ENCODE measurements at places on chromosomes 7 and 10. TPM values are rescaled to one million over a fixed set of nuclear protein-coding genes. Genes with fewer than 3 reads are reported as not detected.

VIPR2 gene
- total RNA-seq = 6.9 TPM

XPNPEP1 gene
- total RNA-seq = 44.2 TPM

DNA sequence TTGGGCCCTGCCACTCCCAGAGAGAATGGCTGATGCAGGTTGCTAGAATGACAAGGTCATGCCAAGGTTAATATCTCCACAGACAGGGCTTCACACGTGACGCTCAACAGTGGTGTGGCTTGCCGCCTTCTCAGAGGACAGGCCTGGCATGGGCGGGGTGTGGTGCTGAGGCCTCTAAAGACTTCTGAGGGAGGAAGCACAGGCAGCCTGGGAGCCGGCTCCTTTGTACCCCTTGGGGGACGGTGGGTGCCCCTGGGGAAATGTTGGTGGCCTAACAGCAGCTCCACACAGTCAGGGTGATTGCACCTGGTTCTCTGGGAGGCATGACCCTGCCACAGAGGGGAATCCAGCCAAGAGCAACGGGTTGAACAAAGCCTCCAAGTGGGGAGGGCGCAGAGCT is 115.1 kb downstream of the PKD1L1 start:
- DNase-seq = no peak

THNSL1 gene
- 4.1 TPM for total RNA-seq

DNA sequence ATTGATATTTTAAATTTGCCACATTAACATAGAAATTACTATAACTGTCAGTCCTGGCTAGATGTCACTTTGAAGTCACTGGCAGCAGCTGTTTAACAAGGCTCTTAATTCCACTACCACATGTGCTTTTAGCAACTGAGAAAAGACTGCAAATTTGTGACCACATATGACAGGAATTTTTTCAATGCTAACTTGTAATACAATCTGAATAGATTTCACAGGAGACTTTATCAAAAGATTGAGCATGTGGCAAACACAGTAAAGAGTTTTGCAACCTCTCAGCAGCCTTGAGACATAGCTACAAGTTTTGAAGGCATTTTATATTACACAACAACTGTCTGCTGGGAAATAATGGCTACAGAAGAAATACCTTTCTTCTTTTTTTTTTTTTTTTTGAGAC is 73.0 kb downstream of the MICU1 start:
- DNase-seq = no peak

PTPN20 gene
- 1.2 TPM for total RNA-seq

CALCR gene
- 0.05 TPM for total RNA-seq

GRCh38 chr7:159128767-159129166 is 15.9 kb downstream of the VIPR2 start:
- no peak for DNase-seq

CRYGN gene
- 1.2 TPM for total RNA-seq

SPDYE2B gene
- not detected for total RNA-seq

DNA sequence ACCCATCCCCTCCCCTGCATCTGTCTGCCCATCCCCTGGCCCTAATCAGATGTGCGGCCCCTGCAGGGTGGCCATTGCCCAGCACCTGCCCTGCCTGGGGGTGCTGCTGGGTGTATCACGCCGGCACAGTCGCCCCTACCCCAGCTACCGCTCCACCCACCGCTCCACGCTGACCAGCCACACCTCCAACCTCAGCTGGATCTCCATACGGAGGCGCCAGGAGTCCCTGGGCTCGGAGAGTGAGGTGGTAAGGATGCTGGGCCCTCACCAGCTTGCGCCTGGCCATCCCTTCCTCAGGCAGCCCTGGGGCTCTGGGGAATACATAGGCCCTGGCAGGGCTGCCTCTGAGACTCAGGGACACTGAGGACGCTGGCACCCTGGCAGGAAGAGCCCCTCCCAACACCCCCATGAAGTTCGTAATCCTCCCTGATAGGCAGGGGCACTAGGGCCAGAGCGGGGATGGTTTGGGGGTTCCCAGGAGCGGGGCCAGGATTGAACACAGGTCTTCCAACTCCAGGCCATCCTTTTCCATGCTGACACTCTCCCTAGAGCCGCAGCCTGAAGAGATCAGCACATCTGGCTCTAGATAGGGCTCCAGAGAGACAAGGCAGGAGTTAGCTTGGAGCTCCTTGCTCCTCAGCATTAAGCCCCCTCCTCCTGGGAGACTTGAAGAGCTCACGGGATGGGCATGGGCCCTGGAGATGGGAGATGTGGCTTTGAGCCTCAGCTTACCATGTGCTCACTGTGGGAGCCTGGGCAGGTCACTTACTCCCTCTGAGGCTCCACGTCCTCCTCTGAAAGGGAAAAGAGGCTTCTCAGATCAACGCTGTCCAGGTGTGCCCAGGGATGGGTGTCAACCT is 5.9 kb upstream of the LDB3 start:
- DNase-seq = no peak

Data from thymus (tissue), 14 donors.